ENCODE measurements at places on chromosomes 4 and X.
A peak's percentile ranks its signal among the peaks of the same experiment; 100 is the strongest.

DNA sequence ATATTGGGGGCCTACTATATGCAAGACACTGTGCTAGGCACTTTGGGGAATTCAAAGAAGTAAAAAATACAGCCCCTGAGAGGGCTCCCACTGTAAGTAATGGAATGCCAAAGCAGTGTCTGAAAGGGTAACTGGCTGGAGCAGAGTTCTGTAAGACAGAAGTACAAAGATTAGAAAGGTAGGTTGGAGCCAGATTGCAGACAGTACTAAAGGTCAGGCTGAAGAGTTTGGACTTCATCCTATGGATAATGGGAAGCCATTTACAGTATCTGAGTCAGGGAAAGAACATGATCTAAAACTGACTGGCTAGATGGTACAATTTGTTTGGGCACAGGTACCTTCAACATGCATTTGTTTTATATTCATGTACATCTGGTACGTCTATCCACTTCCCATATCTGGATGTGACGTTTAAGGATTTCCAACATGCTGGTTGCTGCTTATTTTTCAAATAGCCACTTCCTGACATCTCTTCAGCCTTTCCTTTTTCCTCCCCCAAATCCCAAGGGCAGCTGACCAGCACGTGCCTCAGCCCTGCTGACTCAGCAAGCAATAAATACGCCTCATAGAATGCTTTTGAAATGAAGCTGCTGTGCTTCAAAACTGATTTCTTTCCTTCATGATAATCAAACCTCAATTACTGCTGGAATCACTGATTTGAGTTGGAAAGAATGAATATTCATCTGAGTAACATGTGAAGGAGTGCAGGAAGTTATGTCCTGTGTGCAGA lies 9.5 kb downstream of the ENOX2 start:
- DNase-seq: no peak

DNA sequence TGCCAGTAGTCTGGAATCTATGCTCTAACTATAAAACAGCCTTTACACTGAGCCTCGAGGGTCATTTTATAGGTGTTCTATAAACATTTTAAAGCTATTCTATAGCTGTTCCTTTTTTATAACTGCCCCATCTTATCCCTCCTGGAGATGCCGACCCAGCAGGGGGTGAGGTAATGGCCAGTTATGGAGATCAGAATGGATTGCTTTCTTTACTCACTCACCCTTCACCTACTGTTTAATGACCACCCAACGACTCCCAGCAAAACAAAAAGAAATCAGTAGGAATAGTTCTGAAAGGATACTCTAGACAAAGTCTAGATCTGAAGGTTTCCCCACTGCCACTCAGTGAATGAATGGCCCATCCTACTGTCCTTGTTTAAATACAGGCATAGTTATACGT lies 1113.1 kb downstream of the FAT4 start:
- no peak for DNase-seq

GRCh38 chr4:90127706-90128345 lies 632 bp downstream of the CCSER1 start:
- no peak for DNase-seq

GRCh38 chrX:119237562-119237942 lies 1.5 kb downstream of the PGRMC1 start:
- DNase-seq: no peak

- no peak for DNase-seq
Observed at GRCh38 chrX:85379174-85379907, at the start of gene POF1B. POF1B (minus strand) TSS chrX:85379665; CDS start chrX:85379454, 211 bp downstream.

DNA sequence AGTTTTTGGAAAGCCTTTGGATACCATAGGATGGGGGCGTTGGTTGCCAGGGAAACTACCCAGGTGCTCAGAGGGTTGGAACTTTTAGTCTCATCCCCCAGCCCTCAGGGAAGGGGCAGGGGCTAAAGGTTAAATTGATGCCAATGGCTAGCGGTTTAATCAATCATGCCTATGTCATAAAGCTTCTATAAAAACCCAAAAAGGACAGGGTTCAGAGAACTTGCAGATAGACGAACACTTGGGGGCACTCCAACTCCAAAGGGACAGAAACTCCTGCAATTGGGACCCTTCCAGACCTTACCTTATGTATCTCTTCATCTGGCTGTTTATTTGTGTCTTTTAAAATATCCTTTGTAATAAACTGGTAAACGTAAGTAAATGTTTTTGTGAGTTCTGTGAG lies 30.0 kb upstream of the GPR173 start:
- no peak for DNase-seq

DNA sequence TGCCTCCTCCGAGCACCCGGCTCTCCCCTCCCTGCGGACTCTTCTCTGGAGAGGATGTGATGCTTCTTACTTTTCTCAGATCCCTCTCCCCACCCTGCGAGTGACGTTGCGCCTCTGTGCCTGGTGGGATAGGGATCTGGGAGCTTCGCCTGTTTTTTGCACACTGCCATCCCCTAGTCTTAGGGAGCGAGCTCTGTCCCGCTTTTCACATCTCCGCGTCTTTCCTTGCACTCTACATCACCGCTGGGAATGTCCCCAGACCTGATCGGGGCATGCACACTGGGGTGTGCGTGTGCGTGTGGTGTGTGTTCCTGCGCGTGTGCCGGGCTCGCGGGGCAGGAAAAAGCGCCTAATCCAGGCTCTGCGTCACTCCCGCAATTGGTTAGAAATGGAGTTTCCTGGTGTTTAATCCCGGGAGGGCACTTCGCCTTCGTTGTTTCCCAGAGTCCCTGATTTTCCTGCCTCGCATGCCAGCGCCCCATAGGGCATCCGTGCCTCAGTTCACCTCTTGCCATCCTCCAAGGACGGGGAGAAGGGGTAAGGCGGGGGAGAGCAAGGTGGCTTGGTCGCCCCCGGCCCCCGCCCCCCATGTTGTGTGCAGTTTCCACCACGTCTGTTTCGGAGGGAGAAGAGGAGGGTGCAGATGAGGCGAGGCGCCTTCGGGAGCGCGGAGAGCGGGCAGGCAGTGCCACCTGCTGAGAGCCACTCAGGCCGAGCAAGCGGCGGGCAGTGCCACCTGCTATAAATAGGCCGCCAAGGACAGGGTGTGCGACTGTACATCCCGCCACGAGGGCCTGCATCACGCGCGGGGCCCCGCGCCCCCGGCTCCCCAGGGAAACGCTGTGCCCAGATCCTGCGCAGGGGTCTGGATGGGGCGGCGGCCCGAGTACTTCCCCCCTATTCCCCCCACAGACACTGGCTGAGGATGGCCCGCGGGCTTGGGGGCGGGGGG lies 759 bp upstream of the TBC1D1 start:
- DNase-seq: no peak

DNA sequence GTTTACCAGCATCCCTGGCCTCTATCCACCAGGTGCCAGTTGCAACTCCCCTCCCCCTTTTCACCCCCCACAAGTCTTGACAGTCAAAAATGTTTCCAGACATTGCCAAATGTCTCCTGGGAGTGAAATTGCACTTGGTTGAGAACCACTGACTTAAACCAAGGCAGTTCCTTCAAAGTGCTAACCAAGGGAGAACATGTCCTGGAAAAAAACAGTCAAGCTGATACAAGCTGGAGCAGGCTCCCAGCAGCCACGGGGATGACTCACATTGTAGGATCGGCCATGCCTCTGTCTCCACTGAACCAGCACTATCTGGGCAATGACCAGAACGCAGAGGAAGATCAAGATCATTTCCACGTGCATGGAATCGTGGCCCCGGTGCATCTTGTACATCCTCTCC lies 11.4 kb downstream of the RNF175 start:
- DNase-seq: peak; percentile 78

GRCh38 chr4:149370785-149371420 lies 444.7 kb downstream of the IQCM start:
- DNase-seq: no peak

- peak; percentile 12 for DNase-seq
Observed at GRCh38 chrX:102934624-102935023, 2.4 kb upstream of the RAB40AL start.

DNA sequence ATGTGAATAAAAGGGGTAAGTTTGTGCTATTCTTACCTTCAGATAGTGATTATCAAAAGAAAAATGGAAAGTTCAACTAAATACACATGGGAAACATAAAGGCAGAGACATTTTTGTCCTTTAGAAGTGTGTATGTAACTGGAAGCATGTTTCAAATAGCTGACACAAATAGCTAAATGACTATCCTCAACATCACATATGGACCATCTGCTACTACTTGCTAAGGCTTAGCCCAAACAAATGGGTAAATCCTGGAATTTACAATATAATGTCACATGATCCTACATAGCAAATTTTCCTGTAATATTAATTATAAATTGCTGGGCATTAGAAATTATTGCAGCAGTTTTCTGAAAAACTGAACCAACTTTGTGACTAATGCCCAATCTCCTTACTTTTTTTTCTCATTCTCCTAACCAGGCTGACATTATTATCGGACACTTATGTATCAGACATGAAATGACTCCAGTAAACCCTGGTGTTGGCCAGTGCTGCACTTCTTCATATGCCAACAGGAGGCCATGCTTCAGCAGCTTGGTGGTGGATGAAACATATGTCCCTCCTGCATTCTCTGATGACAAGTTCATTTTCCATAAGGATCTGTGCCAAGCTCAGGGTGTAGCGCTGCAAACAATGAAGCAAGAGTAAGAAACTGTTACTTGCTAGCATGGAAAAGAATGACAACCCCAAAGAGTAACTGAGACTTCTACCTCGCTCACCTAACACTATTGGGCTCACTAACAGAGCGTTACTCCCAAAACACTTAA lies 16.1 kb downstream of the AFP start:
- no peak for DNase-seq

- DNase-seq: no peak
Observed at GRCh38 chr4:127165971-127166370, 466.8 kb upstream of the INTU start.

DNA sequence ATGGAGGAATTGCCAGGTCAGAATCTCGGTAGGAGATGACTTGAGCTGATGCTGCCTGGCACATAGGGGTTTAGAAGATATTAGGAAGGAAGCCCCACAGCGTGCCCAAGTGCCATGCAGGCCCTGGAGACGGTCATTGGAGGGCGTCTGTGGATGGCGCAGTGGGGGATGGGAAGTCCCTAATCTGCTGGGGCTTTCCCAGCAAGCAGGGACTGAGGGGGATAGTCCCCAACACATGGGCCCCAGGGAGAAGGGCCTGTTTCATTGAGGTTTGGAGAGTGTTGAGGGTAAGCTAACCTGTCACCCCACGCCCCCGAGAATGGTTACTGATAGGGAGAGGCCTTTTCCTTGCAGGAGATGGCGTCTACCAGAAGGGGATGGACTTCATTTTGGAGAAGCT lies 7.8 kb downstream of the TAFAZZIN start:
- no peak for DNase-seq

DNA sequence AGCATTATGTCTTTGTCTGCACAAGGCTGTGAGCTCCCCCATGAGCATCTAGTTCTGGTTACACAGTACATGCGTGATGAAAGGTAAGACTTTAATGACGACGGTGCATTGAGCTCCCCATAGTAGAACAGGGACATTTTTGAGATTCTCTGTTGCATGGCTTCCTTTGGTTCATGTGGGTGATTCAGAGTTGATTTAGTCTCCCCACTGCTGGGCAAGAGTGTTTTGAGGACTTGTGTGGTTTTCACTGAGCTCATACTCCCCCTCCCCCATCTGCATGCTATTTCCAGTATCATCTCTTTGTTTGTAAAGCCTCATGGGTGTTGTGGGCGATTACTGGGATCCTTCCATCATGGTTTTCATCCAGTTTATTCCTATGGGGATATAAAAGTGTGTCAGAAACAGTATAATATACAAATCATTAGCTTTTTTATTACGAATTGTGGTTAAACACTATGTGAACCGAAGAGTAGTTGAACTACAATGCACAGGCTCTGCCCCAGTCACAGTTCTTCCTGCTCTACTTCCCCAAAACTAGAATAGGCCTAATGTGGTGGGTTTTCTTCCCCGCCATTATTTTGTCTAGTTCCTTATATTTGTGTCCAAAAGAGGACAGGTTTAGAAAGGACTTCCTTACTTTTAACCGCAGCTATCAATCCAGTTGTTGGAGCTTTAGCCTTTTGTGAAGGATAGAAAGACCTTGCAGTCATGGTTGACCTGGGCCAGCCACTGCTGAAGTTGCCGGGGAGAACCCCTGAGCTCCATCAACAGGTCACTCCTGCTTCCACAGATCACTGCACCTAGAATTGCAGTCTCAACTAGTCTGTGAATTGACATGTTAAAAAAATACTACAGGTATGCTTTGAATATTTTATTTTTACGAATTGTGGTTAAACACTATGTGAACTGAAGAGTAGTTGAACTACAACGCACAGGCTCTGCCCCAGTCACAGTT lies 30.4 kb downstream of the KIT start:
- no peak for DNase-seq

DNA sequence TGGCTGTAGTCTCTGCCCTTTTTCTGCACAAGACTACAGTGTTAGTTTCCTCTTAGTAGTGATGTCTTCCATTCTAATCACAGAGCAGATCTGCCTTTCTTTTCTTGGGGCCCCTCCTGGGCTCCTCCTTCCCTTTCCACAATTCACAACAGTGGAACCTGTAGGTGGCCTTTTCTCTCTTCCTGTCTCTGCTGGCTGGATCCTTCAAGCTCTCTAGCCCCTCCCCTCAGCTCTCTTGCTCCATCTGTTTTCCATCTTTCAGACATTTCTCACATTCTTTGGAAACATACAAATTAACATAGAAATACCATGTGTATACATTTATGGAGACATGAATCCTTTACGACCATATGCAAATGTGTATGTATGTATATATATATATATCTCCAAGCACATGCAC lies 304 bp upstream of the SPIN2A start:
- DNase-seq: no peak

DNA sequence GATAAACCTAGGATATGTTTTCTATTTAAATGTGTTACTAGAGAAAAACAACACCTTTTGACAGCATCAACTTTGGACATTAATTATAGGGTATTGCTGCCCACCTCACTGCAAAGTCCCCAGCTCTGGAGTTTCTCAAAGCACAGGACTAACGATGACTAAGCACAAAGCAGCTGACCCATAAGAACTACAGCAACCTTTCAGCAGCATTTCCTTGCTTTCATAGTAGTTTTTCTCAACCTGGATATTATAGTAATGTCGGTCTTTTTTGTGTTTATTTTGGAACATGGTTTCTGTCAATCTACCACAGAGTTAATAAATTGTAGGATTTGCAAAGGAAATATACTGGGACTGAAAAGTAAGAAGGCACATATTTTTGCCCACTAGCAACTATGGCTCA lies 21.5 kb downstream of the HHIP start:
- DNase-seq: no peak

GRCh38 chr4:180769791-180770190 lies 1473.4 kb upstream of the TENM3 start:
- DNase-seq: no peak

GRCh38 chr4:53963781-53964180 lies 100.6 kb downstream of the CHIC2 start:
- DNase-seq: no peak

GRCh38 chr4:168883513-168883912 lies 126.5 kb downstream of the CBR4 start:
- no peak for DNase-seq

GRCh38 chr4:153432965-153433753 lies 33.0 kb upstream of the TMEM131L start:
- DNase-seq: peak; percentile 86

All from lower leg skin (tissue), 4 donors.